ENCODE measurements at places on chromosomes 11 and 22.

- peak; percentile 83 for DNase-seq
These were observed 96.1 kb downstream of the MICAL2 start for GRCh38 chr11:12206529-12206928.

GRCh38 chr22:50274311-50274710 lies 4.1 kb upstream of the MAPK11 start:
- DNase-seq = peak; percentile 94

DNA sequence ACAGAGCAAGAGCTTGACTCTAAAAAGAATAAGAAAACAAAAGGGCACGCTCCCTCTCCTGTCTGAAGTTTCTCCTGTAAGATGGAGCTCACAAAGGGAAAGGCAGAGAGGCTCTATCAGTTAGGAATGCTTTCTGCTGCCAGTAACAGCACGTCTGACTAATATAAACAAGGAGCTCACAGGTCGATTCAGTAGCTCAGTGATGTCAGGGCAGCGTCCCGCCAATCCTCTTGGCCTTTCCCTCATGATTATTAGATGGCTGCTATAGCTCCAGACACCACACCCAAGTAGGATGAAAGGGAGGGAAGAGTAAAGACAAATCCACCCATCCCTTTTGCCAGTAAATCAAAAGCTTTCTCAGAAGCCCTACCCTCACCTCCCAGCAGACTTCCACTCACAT lies 51.3 kb upstream of the HMGXB4 start:
- DNase-seq = no peak

- DNase-seq = no peak
These were observed 41.9 kb upstream of the PCF11 start for GRCh38 chr11:83115026-83115425.

DNA sequence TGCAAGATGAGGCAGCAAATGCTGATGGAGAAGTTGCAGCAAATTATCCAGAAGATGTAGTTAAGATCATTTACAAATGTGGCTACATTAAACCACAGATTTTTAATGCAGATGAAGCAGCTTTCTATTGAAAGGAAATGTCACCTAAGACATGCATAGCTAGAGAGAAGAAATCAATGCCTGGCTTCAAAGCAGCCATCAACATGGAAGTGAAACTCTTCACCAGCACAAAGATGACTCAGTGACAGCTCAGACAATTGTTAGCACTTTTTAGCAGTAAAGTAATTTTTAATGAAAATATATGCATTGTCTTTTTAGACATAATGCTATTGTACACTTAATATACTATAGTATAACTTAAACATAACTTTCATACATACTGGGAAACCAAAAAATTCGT lies 71.4 kb downstream of the FANCF start:
- no peak for DNase-seq

DNA sequence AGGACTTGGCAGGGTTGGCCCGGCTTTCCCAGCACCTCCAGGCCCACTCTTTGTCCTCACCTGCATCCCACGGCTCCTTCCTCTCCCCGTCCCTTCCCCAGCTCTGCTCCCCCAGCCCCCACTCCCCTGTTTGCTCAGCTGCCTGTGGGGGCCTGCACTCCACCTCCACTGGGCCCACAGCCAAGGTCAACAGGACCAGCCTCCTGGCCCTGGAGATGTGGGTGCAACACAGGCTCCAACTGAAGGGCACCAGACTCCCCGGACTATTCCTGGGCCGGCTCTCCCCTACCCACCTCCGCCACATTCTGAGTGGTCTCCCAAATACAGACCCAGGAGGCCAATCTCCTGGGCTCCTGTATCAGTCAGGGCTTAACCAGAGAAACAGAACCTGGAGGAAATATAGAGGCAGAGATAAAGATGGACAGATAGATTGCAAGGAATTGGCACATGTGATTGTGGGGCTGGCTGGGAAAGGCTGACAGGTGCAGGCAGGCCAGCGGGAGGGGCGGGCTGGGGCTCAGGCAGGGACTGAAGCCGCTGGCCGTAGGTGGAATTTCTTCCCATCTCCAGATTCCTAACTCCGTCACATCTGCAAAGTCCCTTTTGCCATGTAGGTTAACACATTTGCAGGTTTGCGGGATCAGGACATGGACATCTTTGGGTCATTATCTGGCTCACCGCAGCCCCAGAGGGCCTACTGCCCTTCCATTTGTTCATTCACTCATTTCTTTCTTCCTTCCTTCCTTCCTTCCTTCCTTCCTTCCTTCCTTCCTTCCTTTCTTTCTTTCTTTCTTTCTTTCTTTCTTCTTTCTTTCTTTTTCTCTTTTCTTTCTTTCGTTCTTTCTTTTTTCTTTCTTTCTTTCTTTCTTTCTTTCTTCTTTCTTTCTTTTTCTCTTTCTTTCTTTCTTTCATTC lies 45.8 kb upstream of the MYH9 start:
- DNase-seq = peak; percentile 78

- no peak for DNase-seq
These were observed 47.2 kb upstream of the CEP295 start for GRCh38 chr11:93614173-93614722.

DNA sequence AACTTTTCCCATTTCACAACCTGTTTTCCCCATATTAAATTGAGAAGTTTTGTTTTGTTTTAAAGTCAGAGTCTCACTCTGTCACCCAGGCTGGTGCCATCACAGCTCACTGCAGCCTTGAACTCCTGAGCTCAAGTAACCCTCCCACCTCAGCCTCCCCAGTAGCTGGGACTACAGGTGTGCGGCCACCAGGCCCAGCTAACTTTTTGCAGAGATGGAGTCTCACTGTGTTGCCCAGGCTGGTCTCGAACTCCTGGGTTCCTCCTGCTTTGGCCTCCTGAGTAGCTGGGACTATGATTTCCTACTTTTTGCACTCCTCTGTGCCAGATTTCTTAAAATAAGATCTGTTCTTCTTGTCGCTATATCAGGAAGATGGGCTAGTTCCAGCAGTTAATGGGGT lies 44.9 kb downstream of the GNB1L start:
- no peak for DNase-seq
